Small intestine (tissue), 16 donors: ENCODE measurements at places on chromosomes 3 and 15. TPM values are rescaled to one million over a fixed set of nuclear protein-coding genes. Genes with fewer than 3 reads are reported as not detected.

- no peaks in the 10 kb centered on the region for H3K27me3 ChIP-seq
- DNase-seq, result peak; percentile 9
- no peaks in the 10 kb centered on the region for H3K36me3 ChIP-seq
- peaks cover 6% of the 10 kb centered on the region for H3K4me1 ChIP-seq
- H3K4me3 ChIP-seq, result no peak overlapping the region
Observed at GRCh38 chr3:43102773-43103480, 3.0 kb downstream of the POMGNT2 start.

TKT gene
- polyA plus RNA-seq, result 58.8 TPM

DNA sequence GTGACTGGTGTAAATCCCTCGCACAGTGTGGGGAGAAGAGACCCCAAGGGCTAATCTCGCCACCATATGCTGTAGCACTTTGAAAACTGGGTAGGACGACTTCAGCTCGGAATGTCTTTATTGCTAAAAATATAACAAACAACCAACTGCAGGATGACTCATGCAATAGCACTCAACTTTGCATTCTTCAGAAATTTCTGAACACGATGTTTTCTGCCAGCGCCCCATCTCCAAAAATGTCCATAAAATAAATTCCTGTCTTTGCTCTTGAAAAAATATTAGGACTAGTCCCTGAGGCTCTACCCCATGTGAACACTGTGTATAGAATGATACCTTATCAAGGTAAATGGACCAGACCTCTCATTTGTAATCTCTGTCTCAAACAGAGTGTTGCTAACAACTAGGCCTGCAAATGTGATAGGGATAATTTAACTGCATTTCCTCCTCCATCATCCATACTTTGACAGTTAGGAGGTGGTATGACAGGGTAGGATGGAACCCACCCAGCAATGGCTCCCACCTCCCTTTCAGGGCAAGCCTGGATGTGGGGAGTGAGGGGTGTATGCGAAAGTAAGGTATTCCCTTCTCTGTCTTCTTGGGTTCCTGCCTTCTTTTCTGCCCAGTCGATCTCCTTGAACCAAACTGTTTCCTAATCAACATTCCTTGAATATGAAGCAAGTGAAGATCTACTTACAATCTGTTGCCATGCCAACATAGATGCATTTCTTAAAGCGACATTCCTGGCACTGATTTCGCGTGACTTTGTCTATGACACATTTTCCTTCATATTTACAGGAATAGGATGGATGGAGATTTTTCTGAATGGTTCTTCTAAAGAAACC, 201.1 kb downstream of the NR1D2 start:
- no peak overlapping the region for H3K4me3 ChIP-seq
- H3K4me1 ChIP-seq, result no peaks in the 10 kb centered on the region
- no peaks in the 10 kb centered on the region for H3K27me3 ChIP-seq
- H3K36me3 ChIP-seq, result no peaks in the 10 kb centered on the region
- no peak for DNase-seq

- H3K27ac ChIP-seq, result peak overlapping the region; percentile 11
- no peaks in the 10 kb centered on the region for H3K4me1 ChIP-seq
- no peaks in the 10 kb centered on the region for H3K27me3 ChIP-seq
- DNase-seq, result no peak
- no peaks in the 10 kb centered on the region for H3K36me3 ChIP-seq
- no peak overlapping the region for H3K4me3 ChIP-seq
Observed at GRCh38 chr3:25468866-25469319, 40.8 kb downstream of the RARB start.

ARPP19 gene
- polyA plus RNA-seq, result 26.4 TPM

SOX14 gene
- not detected for polyA plus RNA-seq

DNA sequence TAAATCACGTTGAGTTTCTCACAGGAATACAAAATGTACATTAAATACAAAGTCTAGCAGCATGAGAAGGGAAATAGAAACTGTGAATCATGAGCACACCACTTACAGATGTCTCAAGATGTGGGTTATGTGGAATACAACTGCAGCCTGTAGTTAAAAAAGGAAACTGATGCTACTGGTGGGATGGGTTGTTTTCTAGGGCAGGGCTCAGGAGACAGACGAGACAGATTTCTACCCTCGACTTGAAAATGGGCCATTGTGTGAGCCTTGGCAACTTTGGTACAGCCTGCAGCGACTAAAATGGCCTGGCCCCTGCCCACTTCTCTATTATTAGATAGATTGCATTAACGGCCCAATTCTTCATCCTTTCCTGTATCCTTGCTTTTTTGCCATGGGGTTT, 293.1 kb downstream of the SUCLG2 start:
- H3K27me3 ChIP-seq, result no peaks in the 10 kb centered on the region
- H3K4me1 ChIP-seq, result no peaks in the 10 kb centered on the region
- DNase-seq, result no peak
- H3K27ac ChIP-seq, result no peak overlapping the region
- H3K4me3 ChIP-seq, result no peak overlapping the region
- H3K36me3 ChIP-seq, result no peaks in the 10 kb centered on the region

CEP70 gene
- polyA plus RNA-seq, result 18.1 TPM

GRCh38 chr15:59260090-59260489, 53.4 kb downstream of the LDHAL6B start:
- no peaks in the 10 kb centered on the region for H3K27me3 ChIP-seq
- DNase-seq, result peak; percentile 83
- no peak overlapping the region for H3K4me3 ChIP-seq
- H3K27ac ChIP-seq, result peak overlapping the region; percentile 3

DNA sequence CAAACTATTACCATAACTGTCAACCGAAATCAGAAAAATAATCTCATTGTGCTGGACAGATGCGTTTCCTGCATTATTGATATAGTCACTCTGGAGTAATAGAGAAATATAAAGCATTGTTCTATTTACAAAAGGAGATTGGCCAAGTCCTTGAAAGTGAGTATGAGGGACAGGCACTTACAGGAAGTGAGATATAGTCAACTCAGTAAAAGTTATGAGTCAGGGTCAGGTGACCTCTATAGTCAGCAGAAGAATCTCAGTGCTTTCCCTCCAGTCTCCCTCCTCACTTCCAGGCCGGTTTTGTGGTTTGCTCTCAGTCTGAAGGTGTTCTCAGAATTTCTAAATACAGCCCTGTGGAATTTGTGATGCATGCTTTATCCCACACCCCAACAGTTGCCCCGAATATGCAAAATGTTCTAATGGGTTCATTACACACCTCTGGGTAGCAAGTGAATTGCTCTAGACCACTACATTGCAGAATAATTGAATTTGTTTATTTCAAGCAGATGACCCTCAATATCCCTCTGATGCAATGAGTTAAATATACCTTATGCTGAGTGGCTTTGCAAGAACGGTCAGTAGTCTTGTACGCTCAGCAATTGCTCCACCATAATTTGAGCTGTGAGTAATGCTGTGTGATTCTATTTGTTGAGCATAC, 787.7 kb downstream of the MCTP2 start:
- no peak overlapping the region for H3K4me3 ChIP-seq
- DNase-seq, result no peak
- H3K4me1 ChIP-seq, result no peaks in the 10 kb centered on the region
- H3K27ac ChIP-seq, result no peak overlapping the region
- no peaks in the 10 kb centered on the region for H3K36me3 ChIP-seq

GRCh38 chr3:12194669-12195161, 36.0 kb upstream of the TIMP4 start:
- no peak overlapping the region for H3K27ac ChIP-seq
- H3K4me3 ChIP-seq, result no peak overlapping the region
- DNase-seq, result peak; percentile 52
- H3K36me3 ChIP-seq, result no peaks in the 10 kb centered on the region
- H3K4me1 ChIP-seq, result peaks cover 8% of the 10 kb centered on the region
- no peaks in the 10 kb centered on the region for H3K27me3 ChIP-seq

DNA sequence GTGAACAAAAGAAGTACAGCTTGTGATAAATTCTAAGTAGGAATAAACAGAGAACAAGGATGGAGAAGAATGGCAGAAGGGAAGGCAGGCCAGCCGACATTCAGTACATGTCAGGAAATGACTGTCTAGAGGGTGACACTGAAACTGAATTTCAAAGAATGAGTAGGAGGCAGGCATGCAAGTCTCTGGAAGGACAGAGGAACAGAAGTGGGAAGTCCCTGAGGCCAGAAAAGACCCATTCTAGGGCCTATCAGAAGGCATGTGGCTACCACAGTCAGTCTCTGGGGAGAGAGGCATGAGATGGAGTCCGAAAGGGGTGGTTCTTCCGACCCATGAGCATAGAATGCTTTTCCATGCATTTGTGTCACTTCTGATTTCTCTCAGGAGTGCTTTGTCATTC, 243.5 kb upstream of the UBE2E2 start:
- DNase-seq, result no peak
- H3K4me1 ChIP-seq, result no peaks in the 10 kb centered on the region
- H3K4me3 ChIP-seq, result no peak overlapping the region
- no peaks in the 10 kb centered on the region for H3K36me3 ChIP-seq

CAPN3 gene
- polyA plus RNA-seq, result 13.5 TPM

- no peaks in the 10 kb centered on the region for H3K27me3 ChIP-seq
- peaks cover 11% of the 10 kb centered on the region for H3K4me1 ChIP-seq
- peaks cover 39% of the 10 kb centered on the region for H3K36me3 ChIP-seq
- H3K27ac ChIP-seq, result peak overlapping the region; percentile 15
Observed at GRCh38 chr3:16311960-16312451, 47.0 kb downstream of the OXNAD1 start.
